ENCODE measurements at places on chromosomes 6 and 20. TPM values are rescaled to one million over a fixed set of nuclear protein-coding genes. Genes with fewer than 3 reads are reported as not detected.

SAMD10 gene
- total RNA-seq: 1.4 TPM

MEI4 gene
- not detected for total RNA-seq

ROMO1 gene
- 265 TPM for total RNA-seq

TMEM200A gene
- 102 TPM for total RNA-seq

YWHAB gene
- total RNA-seq: 101 TPM

EPB41L1 gene
- total RNA-seq: 20.9 TPM

LTV1 gene
- 20.4 TPM for total RNA-seq

CDSN gene
- total RNA-seq: not detected

FUT9 gene
- not detected for total RNA-seq

RAET1L gene
- total RNA-seq: not detected

ZNF512B gene
- 7.2 TPM for total RNA-seq

SYNCRIP gene
- 68.0 TPM for total RNA-seq

RIMS1 gene
- 2.2 TPM for total RNA-seq

TRIM15 gene
- not detected for total RNA-seq

TGM2 gene
- total RNA-seq: 592 TPM

HFE gene
- total RNA-seq: 16.8 TPM

CYP24A1 gene
- not detected for total RNA-seq

PLAGL2 gene
- total RNA-seq: 0.79 TPM

GINS1 gene
- total RNA-seq: 4.0 TPM

KCNG1 gene
- total RNA-seq: not detected
